ENCODE measurements at places on chromosomes 11 and 22. TPM values are rescaled to one million over a fixed set of nuclear protein-coding genes. Genes with fewer than 3 reads are reported as not detected.

The SEPTIN3 gene
- 4.5 TPM for total RNA-seq

The INSC gene
- 3.1 TPM for total RNA-seq

The IFITM1 gene
- total RNA-seq = 384 TPM

The KCNJ5 gene
- total RNA-seq = 0.05 TPM

The PANX3 gene
- total RNA-seq = not detected

The SLC22A25 gene
- total RNA-seq = not detected

The OR4D5 gene
- total RNA-seq = not detected

The GPHA2 gene
- 0.81 TPM for total RNA-seq

The GLYATL1 gene
- 0.24 TPM for total RNA-seq

The LARGE2 gene
- total RNA-seq = 1.4 TPM

The DDI1 gene
- total RNA-seq = not detected

The PRRG4 gene
- total RNA-seq = 0.29 TPM

The RAG2 gene
- total RNA-seq = not detected

The TNNI2 gene
- total RNA-seq = 1.2 TPM

The OR51B2 gene
- total RNA-seq = not detected

The PIH1D2 gene
- total RNA-seq = 0.39 TPM

The RIMBP3C gene
- total RNA-seq = 0.19 TPM

The RIBC2 gene
- total RNA-seq = 3.5 TPM

The GRM5 gene
- not detected for total RNA-seq

The MMP13 gene
- not detected for total RNA-seq

The ZNF214 gene
- not detected for total RNA-seq

The GTSE1 gene
- 54.2 TPM for total RNA-seq

The NLRP6 gene
- total RNA-seq = 1.5 TPM

The CD3E gene
- 419 TPM for total RNA-seq

The P2RX6 gene
- total RNA-seq = 0.29 TPM

The LMNTD2 gene
- 3.1 TPM for total RNA-seq

The MS4A7 gene
- not detected for total RNA-seq

The SCO2 gene
- 8.5 TPM for total RNA-seq

The GGTLC2 gene
- total RNA-seq = not detected

The HOATZ gene
- not detected for total RNA-seq

The ACRV1 gene
- not detected for total RNA-seq

Measured in activated T-cell treated with anti-CD3 and anti-CD28 coated beads, Interleukin-2, amount 50 U/mL, for 72 hours (primary cell).